ENCODE measurements at places on chromosomes 16 and 17.
A peak's percentile ranks its signal among the peaks of the same experiment; 100 is the strongest.

GRCh38 chr17:78174346-78174869 is 6.0 kb downstream of the SYNGR2 start:
- DNase-seq: no peak

- DNase-seq: no peak
Measured at GRCh38 chr16:63244631-63245030, 1208.4 kb upstream of the CDH8 start.

DNA sequence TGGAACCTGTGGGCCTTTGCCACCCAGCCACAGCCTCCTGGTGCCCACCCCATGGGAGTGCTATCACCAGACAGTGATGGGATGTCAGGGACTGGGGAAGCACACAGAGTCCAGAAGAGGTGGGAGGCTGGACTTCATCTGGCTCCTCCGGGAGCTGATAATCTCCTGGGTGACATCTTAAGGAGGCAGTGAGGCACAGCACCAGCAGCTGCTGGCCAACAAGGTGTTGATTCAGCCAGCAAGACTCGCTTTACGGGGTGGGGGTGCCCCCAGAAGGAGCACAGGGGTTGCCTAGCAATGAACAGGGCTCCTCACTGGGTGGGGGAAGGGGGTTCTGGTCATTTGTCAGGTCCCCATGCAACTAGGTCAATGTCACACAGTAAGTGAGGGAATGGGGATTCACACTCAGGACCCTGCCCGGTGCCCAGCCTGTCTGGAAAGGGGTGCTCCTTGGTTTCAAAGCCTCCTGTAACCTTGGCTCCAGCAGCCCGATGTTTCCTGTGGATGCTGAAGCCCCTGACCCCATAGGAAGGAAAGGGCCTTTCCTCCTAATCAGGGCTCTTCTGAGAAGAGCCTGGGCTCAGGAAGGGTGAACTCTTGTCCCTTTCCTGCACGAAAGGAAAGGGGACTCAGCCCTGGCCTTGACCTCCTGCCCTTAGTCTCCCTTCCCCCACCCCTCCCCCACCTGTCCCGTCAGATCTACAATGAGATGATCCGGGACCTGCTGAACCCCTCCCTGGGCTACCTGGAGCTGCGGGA is 17.7 kb downstream of the KIF19 start:
- DNase-seq: no peak

DNA sequence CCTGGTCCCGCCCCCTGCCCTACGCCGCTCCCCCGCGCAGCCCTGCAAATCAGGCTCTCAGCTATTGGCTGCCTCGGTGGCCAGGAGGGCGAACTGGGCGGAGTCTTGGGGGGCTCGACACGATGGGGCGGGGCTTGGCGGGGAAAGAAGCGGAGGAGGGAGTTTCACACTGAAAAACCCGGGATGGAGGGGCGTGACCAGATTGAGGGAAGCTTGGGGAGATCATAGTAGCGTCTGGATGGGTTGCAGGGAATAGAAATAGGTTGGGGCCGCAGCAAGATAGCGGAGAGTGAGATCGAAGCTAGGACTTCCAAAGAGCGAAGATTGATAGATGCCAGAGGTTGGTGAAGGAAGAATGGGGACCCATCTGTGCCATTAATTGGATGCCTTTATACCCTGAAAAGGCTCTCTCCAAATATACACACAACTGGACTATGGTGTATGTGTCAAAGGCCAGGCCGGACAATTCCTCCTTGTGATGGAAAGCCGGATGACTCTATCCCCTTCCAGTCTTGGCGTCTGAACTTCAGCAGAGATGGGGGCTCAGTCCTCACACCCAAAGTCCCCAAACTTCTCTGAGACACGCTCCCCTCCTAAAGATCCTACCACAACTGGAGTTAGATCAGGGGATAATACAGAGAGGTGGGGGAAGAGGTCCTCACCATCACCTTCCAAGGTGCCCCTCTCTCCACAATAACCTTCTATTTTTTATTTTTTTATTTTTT is 376 bp upstream of the STAC2 start:
- DNase-seq: no peak

- no peak for DNase-seq
Measured at GRCh38 chr17:9330611-9331271, 244.9 kb downstream of the STX8 start.

- no peak for DNase-seq
Measured at GRCh38 chr17:50891577-50891989, 25.4 kb upstream of the TOB1 start.

- no peak for DNase-seq
Measured at GRCh38 chr17:34300652-34301370, 15.3 kb downstream of the CCL11 start.

DNA sequence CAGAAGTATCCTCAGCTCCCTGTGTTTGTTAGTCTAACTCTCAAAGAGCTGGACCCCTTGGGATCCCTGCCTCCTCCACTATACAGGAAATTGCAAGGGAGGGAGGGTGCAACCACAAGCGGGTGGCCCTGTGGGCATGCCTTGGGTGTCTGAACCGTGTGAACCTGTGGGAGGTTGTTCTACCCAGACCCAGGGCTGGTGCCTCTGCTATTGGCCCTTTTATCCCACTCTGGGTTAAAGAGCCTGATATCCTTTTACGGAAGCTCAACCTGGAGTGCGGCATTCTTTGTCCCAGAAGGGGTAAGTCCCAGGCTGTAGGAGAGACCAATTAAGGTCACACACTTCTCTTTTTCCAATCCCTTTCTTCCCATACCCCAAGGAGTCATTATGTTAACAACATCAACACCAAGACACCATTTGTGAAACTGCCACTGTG is 53.4 kb downstream of the ARSG start:
- DNase-seq: no peak

GRCh38 chr17:56819431-56820145 is 14.1 kb downstream of the C17orf67 start:
- peak; percentile 81 for DNase-seq

DNA sequence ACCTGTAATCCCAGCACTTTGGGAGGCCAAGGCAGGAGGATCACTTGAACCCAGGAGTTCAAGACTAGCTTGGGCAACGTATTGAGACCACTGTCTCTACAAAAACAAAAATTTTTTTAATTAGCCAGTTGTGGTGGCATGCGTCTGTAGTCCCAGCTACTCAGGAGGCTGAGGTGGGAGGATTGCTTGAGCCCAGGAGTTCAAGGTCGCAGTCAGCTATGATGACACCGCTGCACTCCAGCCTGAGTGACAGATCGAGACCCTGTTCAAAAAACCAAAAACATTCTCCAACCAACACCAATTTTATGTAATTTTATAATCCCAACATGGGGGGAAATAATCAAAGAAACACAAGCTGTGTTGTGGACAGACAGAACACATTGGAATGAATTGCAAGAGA is 54.6 kb upstream of the TNRC6A start:
- DNase-seq: no peak

DNA sequence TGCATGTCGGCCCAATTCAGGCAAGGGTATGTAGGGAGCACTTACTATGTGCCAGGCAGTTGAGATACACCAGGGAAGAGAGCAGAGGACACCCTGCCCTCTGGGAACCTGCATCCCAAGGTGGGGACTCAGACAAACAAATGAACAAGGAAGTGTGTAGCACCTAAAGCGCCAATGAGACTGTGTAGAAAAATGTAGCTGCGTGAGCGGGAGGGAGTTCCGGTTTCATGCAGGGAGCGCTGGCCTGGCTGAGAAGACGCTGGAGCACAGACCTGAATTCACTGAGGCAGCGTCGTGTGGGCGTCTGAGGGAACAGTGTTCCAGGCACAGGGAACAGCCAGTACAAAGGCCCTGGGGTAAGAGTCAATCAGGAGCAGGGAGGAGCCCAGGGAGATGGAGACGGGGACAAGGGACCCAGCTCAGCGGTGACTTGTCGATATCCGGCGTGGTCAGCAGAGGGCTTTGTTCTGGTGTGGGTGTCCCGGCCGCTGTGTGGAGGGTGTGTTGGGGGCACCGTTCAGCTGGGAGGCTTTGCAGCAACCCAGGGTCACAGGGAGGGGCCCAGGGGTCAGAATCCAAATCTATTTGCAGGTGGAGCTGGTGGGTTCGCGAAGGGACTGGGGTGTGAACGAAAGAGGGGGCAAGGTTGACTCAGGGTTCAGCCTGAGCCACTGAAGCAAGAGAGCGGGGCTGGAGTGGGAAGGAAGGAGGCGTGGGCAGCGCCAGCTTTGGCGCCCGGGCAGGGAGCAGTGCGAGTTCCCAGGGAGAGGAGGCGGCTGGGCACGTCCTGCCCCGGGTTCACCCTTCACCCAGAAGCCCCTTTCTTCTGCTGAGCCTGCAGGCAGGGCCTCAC is 17.8 kb upstream of the OSGIN1 start:
- DNase-seq: no peak

DNA sequence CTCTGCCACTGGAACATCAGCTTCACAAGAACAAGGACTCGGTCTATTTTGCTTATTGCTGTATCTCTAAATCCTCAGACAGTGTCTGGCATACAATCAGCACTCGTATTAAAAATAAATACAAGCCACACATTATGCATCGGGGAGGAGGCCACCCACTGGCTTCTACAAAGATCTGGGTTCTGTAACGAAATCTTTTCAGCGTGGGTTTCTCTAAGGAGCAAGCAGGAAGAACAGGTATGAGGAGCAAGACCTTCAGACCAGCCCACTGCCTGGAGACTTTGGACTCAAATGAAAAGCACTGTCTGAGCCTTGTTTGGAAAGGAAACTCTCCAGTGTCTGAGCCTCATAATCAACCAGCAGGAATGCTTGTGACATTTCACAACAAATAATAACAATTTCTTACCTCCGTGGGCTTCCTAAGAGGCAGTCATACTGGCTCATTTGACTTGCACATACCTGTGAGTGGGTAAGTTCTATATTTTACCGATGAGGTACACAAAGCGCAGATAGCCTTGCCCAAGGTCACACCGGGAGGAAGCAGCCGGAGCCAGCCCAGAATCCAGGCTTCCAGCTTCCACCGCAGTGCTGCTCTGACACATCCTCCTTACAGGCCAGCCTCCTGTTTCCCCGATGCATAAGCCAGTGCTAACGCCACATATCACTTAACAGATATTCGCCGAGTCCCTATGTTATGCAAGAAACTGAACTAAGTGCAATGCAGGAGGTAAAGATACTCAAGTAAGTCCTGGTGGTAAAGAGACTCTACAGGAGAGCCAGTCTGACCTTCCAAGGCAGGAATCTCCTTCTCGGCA is 118.6 kb upstream of the TNRC6C start:
- no peak for DNase-seq

DNA sequence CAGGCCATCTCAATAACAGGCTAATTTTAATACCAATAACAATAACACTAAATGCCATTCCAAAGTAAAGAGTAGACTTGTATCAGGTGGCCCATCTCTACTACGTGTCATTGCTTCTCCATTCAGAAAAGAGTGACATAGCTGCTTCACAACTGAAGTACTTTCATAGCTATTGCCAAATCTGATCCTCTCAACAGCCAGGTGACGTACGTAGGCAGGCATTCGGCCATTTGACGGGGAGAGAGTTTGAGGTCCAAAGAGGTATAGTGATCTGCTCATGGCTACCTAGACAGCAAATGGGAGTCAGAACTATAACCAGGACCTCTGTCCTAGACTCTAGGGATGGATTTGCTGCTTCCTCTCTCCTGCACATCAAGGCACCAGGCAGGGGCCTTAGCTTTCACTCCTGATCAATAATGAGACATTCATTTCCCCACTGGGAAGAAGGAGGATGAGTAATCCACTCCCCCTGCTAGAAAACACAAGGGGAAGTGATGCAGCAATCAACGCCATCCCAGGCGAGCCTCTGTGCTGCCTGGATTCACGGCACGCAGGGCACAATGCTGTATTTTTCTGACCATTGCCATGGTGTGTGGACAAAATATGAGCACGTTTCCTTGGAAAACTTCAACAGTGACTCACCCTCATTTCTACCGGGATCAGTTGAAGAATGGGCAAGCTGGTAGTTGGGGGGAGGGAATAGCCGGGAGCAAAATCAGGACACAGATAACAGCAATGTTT is 80.9 kb downstream of the SPACA3 start:
- DNase-seq: no peak

- no peak for DNase-seq
Measured at GRCh38 chr16:25084797-25085196, 26.7 kb upstream of the LCMT1 start.

DNA sequence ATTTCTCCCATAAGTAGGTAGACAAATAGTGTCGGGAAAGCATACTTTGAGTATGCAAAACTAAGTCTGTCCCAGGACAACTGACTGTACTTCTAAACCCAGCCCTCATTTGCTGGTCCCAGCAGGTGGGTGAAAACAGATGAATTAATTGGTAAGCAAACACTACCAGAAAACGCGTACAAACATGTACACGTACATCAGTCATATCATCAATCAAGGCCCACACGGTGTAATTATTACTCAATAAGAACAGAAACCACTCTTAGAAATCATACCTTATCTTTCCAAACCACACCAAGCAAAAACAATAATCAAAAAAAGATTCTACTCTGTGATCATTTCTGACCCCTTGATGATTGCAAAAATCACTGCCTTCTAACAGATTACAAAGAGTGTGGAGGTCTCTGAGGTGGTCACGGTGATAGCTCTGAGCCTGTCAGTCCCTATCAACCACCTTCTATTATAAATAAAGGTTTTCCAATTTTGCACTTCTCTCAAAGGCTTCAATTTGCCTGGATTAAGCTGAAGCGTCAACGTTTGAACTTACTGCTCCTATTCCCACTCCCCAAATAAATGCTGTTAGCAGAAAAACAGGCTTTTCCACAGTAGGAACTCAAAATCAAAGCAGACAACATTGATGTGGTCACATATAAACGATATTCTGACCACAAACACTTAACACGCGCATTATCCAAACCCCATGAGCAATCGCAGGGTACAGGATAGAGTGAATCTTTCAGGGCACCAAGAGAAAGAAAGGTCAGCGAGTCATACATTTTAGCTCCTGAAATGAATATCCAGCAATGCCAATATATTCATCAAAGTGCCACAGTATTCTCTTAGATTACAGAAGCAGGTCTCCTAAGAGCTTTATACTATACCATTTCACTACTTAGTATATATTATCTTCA is 211.9 kb downstream of the STX8 start:
- no peak for DNase-seq

DNA sequence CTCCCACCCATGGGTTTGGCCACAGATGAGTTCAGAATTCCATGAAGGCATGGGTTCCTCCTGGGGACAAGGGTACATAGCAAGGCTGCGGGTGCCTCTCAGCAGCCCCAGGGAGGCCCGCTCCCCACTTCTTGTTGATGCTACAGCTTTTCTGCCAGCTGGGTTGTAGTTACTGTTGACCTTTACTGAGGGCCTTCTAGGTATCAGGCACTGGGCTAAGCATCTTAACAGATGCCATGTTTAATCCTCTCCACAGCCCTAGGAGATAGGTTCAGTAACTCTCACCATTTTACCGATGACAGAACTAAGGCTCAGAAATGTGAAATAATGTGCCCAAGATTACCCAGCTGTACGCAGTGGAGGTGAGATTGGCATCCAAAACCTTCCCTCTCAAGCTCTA is 54.3 kb upstream of the DLX4 start:
- DNase-seq: no peak
